ENCODE measurements at places on chromosomes 16 and 17.
A peak's percentile ranks its signal among the peaks of the same experiment; 100 is the strongest.

DNA sequence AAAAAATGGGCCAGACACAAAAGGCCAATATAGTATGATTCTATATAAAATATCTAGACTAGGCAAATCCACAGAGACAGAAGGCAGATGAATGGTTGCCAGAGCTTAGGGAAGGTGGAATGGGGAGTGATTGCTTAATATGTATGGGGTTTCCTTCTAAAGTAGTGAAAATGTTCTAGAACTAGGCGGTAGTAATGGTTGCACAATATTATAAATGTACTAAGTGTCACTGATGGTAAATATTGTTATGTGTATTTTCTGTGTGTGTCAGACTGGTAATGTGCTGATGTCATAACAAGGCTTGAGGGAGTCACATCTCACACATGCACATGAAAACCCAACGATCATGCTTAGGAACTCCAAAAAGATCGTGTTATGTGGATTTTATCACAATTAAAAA, 106.9 kb upstream of the SIAH1 start:
- no peak for DNase-seq

DNA sequence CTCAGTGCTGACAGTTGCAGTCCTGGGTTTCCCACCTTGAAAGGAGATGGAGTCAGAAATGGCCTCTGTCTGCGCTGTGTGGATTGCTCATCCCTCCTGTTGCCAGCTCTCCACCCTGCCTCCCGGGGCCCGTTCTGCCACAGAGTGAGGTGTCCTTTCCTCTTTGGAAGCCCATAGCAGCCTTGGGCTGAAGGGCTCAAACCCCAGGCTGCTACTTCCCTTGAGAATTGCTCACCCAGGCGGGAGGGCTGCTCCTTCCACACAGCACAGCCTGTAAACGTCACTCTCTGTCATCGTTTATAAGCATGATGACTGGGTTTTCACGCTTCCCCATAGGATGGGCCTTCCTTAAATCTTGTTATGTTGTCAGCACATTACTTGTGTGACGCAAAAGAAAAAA, 62.7 kb downstream of the FOXK2 start:
- DNase-seq = no peak

- DNase-seq = no peak
Observed at GRCh38 chr17:57832314-57833178, 17.3 kb downstream of the MRPS23 start.

- DNase-seq = no peak
Observed at GRCh38 chr16:58842156-58842555, 108.0 kb upstream of the GOT2 start.

DNA sequence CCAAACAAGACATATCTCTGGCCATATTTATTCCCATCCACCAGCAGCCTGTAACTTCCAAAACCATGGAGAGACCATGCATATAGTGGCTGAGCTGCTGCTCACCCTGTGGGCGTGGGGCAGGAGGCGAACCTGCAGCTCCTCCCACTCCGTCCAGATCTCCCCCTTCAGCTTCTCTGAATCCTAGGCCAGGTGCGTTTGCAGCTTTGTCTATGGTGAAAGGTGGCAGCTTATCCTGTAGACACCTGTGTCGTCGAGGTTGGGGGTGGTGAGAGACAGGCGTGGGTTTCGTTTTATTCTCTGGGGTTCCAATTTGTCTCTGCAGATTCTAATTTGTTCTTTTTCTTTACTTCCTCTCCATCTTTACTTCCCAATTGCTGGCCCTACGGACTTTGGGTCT, 9.7 kb upstream of the ANKS4B start:
- DNase-seq = no peak

DNA sequence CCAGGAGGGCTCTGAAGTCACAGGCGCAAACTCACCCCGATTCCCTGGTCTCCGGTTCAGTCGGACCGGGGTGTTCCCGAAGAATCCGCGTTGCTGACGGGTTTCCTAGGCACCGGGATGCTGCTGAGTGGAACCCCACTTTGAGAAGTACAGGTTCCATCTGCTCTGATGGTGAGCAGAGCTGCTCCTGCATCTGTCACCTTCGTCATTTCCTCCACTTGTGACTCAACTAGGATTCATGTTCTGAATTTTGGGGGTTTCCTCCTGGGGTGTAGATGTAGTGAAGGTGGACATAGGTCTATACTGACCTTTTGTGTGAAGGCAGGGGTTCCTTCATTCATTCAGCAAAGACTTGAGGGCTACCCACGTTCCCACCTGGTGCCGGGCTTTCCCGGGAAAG, 25.0 kb downstream of the LGALS3BP start:
- DNase-seq = no peak

DNA sequence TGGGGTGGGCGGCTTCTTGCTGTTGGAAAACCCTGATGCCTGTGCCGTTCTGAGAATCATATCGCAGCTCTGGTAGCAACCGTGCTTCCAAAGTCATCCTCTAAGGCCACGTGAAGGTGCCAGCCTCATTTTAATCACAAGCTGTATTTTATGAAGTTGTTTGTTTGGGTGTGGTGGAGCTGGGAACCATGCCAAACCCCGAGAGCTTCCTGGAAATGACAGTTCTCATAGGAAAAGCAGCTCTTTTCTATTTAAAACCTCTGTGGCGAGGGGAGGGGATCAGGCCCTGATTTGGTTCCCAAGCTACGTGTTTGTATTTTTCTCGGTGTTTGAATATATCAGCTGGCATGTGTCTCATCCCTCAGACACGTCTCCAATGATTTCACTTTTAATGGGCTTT, 21.7 kb downstream of the KNOP1 start:
- no peak for DNase-seq

DNA sequence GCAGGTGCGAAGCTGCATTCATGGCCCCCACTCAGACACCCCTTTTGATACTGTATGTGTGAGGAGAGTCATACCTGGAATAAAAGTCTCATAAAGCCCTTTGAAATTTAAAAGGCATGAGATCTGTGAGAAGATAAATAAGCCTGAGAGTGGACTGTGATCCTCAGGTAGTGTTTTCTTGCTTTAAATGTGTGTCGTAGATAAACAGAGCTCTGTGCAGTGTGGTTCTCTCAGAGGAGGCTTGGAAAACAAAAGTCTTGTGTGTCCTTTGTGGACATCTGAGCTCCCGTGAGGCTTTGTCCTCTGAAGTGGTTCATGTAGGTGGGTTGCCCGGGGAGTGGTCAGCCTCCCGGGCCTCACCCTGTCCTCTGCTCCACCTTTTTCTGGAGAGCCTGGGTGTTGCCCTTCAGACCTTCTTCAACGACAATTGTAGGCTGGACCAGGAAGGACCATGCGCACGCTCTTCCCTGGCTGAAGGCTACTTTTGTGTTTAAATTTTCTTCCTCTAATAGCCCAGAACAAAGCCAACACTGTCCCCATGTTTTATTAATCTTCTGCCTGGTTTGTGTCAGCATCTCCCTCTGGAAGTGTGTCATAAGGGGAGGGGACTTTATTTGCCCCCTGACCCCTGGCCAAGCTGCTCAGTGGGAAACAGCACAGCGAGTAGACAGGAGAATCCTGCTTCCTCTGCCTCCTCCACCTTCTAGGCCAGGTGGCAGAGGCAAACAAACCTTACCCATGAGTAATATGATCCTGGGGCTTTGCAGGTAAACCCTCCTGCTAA, 151.2 kb downstream of the MSI2 start:
- peak; percentile 46 for DNase-seq

- peak; percentile 85 for DNase-seq
Observed at GRCh38 chr16:2147981-2148671, at the start of gene RAB26. Gene RAB26, plus strand, starts transcription at chr16:2148625. Its CDS starts 159 bp downstream, at chr16:2148784.

GRCh38 chr16:47712276-47713224, 251.4 kb downstream of the PHKB start:
- no peak for DNase-seq

- no peak for DNase-seq
Observed at GRCh38 chr17:72022328-72023275, 98.2 kb upstream of the SOX9 start.

DNA sequence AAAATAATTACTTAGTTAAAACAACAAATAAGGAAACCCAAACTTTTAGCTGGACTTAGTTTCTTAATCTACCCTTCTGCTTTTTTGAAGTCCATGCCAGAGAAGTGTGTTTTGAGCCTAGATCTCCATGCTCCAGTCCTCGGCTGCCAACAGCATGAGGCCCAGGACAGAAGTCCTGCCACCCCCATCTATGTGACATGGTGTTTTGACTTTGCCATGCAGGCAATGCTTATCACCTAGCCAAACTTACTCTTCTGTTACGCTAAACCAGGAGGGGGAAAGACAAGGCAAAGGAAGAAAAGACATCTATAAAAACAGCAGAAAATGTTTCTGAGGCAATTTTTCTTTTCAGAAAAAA, 119.5 kb downstream of the PARN start:
- no peak for DNase-seq

All from nephron progenitor cell (in vitro differentiated cells).